ENCODE measurements at places on chromosomes 5 and 9.

DNA sequence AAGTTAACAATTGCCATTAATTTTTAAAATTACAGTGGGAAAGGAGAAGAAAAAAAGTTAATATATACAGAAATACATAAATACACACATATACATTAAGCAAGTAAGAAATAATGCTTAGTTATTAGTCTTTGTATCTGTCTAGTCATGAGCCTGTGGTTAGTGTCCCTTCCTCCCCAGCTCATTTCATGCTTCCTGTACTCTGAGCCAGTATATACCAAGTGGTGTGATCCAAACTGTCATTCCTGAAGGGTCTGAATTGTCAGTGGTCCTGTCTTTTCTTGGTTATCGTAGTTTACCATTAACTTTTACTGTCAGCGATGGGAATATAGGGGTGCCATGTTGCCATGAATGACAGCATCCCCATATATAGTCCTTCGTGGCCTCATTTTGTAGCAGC is 24.2 kb upstream of the STOM start:
- no peak for DNase-seq

DNA sequence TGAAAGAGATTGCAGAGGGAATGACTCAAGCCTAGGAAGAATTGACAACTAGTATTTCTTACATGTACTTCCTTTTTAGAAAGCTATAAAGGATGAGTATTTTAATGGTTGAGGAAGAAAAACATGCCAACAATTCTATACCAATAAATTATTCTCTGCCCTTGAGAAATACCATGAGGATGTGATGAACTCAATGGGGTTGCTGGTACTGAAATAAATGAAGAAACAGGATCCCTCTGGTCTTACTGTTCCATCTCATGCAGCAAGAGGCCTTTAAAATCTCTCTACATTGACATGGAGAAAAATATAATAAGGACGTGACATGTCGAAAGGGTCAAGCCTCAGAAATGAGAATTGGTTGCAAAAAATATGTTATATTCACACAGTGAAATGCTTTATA is 477.3 kb downstream of the GABRG2 start:
- DNase-seq, result no peak

DNA sequence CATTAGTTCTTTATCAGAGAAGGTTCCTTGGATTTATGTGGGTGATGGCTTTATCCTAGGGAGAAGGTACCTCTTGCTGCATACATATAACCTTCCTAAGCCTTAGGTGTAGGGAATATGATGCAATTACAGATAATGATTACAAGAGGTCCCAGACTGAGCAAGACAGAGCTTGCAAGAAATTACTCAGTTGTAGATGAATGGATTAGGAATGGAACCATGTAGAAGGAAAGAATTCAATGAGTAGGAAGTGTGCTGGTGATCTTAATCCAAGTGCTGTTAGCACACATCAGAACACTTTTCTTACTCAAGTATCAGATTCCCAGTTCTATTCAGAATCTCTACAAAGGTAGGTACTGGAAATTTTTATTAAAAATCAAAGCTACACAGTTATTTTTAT is 2.5 kb downstream of the OR13F1 start:
- DNase-seq, result no peak

DNA sequence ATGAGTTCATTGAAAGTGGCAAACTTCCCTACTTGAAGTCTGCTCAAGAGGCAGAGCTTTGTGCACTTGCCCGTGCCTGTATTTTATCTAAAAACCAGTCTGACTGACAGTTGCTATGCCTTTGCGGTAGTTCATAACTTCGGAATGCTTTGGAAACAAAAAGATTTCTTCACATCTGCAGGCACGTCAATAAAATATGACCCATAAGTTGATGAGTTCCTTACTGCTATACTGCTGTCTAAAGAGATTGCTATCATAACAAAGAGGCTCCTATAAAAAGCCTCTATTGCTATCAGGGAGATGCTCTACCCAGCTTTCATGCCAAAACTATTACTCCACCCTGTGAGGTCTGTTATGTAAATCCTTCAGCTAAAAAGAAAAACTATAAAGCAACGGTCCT is 25.4 kb upstream of the RNF20 start:
- DNase-seq, result no peak

DNA sequence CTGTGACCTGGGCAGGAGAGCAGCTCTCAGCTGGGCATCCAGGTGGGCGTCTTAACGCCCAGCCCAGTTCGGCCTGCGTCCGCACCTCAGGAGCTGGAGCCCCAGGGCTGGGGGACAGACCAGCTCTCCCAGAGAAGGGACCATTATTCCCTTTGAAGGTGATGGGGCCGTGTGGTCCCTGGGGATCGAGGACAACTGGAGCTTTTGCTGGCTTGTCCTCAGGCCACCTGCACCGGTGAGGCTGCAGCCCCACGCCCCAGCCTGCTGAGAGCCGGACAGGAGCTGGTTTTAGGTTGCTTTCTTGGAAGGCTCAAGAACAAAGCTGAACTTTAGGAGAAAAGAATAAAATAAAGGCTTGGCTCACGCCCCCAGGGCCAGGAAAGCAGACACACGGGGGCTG is 40.9 kb downstream of the NACC2 start:
- no peak for DNase-seq

GRCh38 chr5:6961123-6961522 is 247.9 kb downstream of the TENT4A start:
- no peak for DNase-seq

DNA sequence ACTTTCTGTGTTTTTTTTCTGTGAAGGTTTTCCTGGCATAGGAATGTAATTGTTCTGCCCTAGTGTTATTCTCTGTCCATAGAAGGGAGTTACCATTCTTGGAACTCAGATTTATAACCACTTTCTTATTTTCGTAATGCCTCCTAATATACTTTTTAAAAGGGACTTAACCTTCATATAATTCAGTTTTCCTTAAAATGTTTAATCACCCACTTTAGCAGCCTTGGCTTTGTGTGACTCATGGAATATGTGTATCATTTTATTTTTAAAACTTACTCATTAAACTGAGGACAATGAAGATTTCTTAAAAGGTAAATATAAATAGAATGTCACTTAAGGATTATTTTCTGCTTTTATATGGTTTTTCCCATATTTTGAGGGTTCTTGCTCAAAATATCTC is 50.0 kb downstream of the RAI14 start:
- DNase-seq, result no peak

GRCh38 chr9:73031350-73031749 is 78.5 kb upstream of the ALDH1A1 start:
- DNase-seq, result no peak

DNA sequence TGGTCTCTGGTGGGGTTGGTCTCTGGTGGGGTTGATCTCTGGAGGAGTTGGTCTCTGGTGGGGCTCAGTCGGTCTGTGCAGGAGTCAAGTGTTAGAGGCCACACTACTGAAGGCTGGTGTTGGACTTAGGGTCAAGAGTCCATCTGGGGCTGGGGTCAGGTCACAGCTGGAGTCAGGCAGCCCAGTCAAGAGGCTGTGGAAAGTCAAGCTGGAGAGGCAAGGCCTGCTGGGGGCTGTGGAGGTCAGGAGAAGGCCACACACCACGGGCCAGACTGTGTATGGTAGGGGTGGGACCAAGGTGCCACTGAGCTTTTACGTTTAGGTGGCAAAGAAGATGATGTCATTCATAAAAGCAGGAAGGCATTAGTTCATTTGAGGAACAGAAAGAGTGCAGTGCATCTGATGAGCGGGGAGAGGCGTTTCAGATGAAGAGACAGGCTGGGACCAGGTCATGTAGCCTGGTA is 16.7 kb upstream of the CD74 start:
- no peak for DNase-seq

- no peak for DNase-seq
These were observed 812 bp downstream of the DNAH5 start for GRCh38 chr5:13943676-13944075.

DNA sequence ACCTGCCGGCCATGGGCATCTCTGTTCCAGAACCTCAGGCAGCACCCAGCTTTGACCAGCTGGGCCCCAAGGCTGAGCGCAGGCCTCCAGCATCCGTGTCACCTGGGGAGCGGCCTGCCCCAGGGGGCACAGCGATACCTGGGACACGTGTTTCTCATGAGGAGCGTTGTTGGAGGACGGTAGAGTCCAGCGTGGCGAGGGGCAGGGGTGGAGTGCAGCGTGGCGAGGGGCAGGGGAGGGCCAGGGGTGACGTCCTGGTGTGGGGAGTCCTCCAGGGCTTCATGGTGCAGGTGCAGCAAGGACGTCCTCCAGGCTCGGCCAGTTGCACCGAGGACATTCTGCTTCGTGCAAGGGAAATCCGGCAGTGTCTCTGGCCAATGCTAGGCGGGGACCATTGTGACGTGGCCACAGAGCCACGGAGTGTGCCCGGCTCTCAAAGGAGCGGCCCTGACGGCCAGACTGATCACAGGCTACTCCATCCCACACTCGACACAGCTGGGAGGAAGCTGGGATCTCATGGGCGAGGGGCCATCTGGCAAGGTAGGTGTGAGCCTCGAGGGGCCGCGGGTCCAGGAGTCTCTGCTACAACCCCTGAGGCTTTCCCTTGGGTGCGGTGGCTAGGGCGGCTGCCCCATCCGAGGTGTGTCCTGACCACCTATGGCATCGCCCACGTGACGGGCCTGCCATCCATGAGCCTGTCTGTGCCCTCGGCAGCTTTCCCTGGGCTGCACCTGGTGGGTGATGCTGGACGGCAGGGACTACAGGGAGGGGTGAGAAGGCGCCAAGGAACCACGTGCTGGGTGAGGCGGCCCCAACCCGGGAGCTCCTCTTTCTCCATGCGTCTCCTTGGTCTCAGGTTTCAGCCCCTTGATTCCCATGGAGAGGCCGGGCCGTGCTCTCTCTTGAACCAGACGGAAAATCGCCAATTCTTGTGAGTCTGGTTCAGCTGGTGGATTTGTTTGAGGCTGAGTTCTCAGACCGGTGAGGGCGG is 33.8 kb downstream of the SLC9A3 start:
- no peak for DNase-seq

DNA sequence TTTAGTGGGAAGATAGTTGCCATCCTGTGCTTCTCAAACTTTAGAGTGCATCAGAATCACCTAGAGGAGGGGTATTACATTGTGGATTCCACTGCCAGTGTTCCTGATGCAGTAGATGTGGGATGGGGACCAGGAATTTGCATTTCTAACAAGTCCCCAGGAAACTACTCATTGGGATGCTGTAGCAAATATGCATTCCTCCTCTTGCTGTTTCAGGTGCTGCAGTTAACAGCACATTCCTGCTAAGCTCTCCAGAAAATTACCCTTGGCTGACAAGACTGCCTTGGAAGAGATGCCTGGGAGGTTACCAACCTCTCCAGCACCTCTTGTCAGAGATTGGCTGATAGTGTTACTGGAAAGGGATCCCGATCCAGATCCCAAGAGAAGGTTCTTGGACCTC is 270.5 kb downstream of the OSTF1 start:
- no peak for DNase-seq

DNA sequence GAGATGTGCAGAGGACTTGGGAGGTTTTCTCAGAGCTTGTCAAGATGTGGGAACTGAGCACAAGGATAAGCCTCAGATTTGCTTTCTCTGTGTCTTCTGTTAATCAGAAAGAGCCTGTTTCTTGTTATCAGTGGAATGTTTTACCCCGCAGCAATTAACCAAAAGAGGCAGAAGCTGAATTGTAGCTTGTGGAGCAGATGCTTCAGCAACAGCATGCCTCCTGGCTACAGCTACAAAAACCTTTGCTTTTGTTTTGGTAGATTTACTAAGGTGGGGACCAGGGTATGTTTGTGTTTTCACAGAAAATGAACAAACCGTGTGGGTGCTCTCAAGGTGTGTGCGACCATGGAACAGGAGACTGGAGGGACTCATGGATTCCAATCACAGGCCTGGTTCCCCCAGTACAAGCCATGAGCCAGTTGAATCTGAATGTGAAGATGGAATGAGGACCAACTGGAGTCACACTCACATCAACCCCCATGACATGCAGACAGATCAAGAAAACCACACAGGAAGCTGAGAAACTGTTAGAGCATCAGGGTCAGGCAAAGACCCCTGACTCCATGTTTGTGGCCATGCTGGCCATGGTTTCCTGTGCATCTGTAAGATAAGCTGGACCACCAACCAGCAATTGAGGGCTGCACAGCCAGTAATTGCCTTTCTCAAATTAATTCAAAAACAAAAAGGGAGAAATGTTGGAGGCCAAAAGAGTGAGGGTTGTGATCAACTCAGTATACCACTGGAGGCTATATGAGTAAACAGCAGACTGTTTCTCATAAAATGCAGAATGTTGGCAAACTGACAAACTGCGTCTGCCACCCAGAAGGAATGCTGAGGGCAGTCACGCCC is 6.9 kb downstream of the UGT3A2 start:
- no peak for DNase-seq

- peak; percentile 27 for DNase-seq
These were observed 41.6 kb downstream of the MAMDC2 start for GRCh38 chr9:70085241-70085640.

- DNase-seq, result no peak
These were observed 45.4 kb downstream of the ZNF608 start for GRCh38 chr5:124701016-124701415.

- no peak for DNase-seq
These were observed 64.2 kb downstream of the COL5A1 start for GRCh38 chr9:134705786-134706185.

GRCh38 chr9:100989731-100990130 is 38.8 kb upstream of the PLPPR1 start:
- DNase-seq, result no peak

DNA sequence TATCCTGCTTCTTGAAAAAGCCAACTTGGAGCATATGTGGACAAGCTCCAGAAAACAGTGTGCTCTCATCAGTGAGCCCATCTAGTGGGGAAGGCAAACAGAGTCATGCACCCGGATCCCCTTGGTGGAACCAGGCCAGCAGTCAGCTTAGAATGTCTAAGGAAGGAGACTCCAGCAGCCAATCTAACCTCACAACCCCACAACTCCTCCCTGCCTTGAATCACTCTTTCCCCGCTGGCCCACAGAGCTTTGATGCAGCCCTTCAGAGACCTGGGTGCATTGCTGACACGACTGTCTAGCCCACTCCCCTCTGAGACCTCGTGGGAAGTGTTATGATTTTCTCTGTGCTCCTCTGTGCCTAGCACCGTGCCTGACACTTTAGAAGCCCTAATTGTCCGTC is 623.7 kb downstream of the BNC2 start:
- DNase-seq, result no peak

DNA sequence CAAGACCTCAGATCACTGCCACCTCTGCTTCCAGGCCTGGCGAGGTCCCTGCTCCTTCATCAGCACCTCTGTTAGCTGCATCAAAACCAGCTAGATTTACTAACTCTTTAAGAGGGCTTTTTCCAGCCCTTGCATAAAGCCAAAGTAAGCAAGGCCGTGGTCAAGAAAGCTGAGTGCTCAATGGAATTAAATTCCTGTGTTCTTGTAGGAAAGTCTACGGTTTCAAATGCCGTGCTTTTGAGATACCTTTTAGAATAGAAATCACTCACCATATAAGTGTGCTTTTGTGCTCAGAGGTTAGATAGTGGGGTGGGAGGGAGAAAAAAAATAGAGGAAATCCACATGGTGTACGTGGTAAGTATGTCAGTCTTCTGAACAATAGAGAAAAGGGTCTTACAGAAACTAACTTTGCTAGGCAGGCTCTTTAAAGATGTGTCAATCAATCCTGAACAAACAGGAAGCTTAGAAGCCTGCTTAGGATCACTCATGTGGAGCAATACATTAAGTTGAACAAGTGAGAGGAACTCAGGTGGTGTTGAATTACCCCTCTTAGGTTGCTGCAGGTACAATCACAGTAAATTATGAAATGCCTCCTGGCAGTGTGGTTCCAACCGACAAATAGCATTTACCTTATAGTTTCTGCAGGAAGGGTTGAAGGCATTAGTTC is 79.7 kb downstream of the SEMA6A start:
- no peak for DNase-seq

GRCh38 chr5:173835131-173835530 is 53.0 kb upstream of the CPEB4 start:
- no peak for DNase-seq
